ENCODE measurements at places on chromosomes 5 and 9.
A peak's percentile ranks its signal among the peaks of the same experiment; 100 is the strongest.

DNA sequence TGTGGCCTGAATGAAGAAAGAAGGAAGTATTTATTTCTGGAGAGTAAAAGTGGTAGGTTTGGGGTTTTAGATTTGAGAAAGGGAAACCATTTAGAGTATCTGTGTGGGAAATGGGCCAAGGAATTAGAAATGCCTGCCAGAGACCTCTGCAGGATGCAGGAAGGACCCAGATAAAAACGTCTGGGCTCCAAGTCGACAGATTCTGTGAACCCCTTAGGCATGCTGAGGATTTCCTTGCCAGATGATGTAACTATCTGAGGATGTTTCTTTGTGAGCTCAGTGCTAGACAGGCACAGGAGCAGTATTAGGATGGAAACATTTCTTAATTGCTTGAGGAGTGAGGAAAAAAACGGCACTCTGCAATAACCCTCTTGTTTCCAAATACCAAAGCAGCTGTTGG, 251.8 kb upstream of the DMRT1 start:
- no peak for DNase-seq

- no peak for DNase-seq
Observed at GRCh38 chr9:98766586-98766985, 29.8 kb downstream of the ANKS6 start.

DNA sequence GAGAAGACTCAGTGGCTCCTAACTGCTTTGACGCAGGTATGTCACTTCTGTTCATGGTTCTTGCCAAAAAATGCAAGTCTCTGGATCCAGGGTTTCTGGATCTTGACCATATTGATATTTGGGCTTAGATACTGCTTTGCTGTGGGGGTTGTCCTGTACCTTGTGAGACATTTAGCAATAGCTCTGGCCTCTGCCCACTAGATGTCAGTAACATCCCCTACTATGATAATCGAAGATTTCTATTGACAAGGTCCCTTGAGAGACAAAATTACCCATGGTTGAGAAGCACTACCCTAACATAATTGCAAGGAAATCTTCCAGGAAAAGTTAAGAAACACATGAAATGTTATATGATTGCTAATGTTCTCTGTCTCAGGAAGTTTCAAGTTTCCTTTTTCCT, 285.4 kb downstream of the TMEM232 start:
- no peak for DNase-seq

DNA sequence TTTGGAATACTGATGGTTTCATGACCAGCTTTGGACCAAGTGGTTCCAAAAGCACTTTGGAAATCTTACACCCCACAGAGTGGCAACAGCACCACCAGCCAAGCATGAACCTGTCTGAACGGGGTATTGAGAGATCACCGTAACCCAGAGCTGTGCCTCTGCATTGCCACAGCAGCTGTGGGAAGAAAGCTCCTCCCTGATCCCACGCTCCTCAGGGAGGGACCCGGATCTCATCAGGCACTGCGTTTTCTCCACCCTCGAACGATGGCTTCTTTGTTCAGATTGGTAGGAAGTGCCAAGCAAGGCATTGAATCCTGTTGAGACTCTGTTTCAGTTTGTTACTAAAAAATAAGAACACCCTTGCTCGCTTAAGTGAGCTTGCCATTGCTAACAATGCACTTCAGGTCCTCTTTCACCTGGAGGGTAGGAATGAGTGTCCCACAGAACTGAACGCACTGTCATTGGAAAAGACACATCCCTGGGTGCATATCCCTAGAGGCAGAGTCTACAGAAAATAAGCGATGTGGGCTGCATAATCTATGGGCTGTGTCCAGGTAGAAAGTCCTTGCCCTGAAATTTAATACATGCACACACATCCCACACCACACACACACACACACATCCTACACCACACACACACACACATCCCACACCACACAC, 118.0 kb upstream of the ICE1 start:
- DNase-seq = no peak

GRCh38 chr5:90802474-90803317, 244.1 kb downstream of the ADGRV1 start:
- no peak for DNase-seq

- DNase-seq = no peak
Observed at GRCh38 chr9:90419221-90419851, 223.3 kb downstream of the DIRAS2 start.

DNA sequence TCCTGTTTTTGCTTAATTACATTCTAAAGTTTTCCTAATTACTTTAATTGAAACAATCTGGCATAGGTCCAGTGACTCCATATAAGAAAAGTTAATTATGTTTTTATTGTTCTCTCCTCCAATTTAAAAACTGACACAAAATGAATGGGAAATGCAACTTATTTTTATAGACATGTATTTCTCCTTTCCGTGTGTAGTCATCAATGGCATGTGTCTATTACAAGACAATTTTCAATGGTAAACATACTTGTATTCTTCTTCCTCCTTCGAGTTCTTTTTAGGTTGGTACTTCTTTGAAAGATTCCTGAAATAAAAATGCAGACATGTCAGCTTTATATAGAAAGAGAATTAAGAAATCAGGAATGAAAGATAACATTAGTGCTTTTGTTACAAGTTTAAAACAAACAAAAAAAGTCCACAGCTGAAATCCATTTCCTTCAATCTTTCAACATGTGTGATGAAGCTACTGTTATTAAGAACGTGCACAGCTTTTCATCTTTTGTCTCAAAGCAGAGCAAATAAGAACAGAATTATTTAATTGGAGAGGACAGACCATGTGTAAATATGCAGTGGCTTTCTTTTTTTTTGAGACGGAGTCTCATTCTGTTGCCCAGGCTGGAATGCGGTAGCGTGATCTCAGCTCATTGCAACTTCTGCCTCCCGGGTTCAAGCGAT, 63.8 kb downstream of the FNBP1 start:
- no peak for DNase-seq

GRCh38 chr9:27133817-27134216, 24.8 kb downstream of the TEK start:
- DNase-seq = no peak

DNA sequence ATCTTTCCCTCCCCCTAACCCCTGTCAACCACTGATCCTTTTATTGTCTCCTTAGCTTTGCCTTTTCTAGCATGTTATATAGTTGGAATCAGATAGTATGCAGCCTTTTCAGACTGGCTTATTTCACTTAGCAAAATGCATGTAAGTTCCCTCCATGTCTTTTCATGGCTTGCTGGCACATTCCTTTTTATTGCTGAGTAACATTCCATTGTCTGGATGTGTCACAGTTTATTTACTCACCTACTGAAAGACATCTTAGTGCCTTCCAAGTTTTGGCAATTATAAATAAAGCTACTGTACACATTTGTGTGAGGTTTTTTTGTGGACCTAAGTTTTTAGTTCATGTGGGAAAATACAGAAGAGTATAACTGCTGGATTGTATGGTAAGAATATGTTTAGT, 230.1 kb downstream of the PBX3 start:
- DNase-seq = no peak

- no peak for DNase-seq
Observed at GRCh38 chr9:85738509-85738908, 3.2 kb downstream of the AGTPBP1 start.

DNA sequence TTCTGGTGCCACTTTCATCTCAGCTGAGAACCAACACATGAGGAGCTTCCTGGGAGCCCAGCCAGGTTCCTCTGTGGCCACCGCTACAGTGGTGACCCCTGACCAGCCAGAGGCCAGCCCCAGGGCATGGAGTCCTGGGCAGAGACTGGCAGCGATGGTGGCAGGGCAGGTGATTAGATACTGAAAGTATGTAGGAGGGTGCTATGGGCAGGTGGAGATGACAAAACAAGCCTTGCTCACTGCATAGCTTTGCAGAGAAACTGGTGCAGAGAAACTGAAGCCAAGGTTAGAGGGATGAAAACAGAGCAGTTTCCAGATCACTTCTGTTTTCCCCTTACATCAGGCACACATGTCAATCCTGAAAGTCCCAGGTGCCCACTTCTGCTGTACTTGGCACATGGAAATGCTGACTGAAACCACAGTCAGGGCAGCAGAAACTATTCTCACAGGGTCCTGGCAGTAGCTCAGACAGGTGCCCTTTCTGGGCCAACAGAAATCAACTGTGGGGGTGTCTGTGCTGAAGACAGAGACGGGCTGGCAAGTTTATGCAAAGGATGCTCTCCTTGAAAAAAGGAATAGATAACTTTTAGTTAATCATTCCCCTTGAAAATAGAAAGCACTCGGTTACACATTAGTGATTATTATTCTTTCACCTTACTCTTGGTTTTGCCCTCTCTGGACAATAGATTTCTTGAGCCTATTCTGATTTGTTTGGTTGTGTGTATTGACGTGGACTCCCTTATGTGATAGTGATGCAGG, 90.3 kb downstream of the ANKRD55 start:
- DNase-seq = no peak

- no peak for DNase-seq
Observed at GRCh38 chr5:19547640-19548039, 440.4 kb downstream of the CDH18 start.

GRCh38 chr9:121698627-121699570, 47.5 kb downstream of the DAB2IP start:
- peak; percentile 76 for DNase-seq

DNA sequence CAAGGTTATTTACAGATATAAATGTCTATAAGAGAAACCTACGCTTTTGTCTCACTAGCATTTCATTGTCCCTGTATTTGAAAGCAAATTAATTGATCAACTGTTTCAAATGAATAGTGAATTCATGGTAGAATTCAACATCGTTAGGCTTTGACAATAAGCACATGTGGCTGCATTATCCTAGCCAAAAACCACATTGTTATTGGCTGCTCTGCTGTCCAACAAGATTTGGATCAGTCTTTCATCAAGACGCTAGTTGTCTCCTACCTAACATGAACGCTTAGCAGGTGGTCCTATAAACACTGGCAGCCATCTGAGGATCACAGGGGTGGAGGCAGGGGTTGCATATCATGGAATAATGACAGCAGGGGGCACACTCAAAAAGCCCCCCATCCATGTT, 455.0 kb downstream of the CTNND2 start:
- DNase-seq = no peak

DNA sequence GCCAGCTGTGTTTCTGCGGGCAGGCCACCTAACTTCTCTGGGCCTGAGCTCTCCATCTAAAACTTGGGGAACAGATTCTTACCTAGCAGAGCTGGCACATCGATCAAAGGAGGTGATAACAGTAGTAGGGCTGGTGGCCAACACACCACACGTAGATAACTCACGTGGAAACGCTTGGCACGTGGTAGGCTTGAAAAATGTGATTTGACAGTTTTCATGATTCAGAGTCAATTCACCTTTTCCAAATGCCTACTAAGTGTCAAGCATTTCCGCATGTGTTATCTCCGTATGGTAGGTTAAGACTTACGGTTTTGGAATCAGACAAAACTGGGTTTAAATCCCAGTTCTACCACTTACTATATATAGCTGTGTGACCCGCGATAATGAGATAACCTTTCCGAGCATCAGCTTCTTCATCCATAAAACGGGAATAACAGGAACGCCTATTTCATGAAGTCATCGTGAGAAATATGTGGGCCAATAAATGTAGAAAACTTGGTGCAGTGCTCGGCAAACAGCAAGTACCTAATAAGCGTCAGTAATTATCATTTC, 25.5 kb downstream of the NDUFA8 start:
- no peak for DNase-seq

DNA sequence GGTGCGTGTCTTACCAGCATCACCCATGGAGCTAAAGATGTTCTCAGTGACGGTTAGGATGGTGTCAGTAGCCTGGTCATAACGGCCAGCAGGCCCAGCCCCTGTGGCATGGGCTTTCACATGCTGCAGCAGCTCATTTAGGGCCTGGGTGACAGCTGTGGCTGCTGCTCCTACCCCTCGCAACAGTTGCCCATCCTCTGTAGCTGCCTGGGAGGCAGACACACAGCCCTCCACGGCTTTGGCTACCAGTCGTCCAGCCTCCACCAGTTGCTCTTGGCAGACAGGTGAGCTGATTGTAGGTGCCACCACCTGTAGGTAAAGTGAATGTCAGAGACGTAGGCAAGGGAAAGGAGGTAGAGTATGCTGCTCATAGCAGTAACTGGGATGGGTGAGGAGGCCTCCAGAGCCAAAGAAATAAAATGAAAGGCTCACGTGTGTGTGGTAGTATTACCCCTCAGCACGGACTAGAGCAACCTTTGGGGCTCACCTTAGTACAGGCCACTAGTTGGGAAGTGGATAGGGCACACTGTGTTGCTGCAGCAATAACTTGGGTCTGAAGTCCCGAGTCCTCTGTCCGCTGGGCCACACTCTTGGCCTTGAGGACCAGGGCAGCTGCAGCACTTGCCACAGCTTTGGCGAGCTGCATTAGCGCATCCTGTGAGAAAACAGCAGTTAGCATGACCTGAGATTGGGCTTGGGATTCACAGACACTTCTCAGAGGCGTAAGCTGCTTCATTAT, 14.7 kb downstream of the TLN1 start:
- DNase-seq = no peak

DNA sequence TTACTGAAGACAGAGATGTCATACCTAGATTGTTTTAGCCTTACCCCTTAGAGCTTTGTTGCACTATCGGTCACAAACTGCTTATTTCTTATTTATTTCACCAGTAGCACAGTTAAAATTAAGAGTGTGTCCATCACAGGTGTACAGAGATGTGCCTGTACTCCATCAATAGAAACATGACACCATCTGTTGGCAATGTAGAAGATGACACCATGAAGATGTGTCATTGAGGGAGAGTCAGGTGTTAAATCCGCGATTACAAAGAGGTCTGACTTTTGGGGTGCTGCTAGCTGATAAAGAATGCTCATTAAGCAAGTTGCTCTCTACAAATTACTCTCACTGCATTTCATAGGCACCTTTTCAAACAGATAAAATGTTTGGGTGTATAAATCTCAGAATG, 164.4 kb downstream of the SMARCA2 start:
- no peak for DNase-seq

DNA sequence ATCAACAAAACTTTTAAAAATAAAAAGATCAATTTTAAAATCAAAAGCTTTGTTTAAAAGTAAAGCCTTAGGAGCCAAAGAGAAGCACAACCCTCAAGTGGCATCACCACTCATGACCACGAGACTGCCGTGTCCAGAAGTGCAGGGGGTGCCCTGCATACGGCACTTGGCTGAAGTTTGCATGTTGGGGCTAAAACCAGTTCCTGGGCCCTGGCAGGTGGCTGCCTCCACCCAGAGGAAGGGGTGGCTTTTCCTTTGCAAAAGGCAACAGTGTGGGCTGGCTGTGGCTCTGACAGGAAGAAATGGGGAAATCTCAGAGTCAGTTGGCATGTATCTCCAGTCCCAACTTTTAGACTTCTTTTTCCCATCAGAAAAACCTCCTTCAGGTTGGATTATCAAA, 15.3 kb downstream of the TRMO start:
- no peak for DNase-seq

- no peak for DNase-seq
Observed at GRCh38 chr9:34802916-34803315, 93.0 kb upstream of the CCL21 start.

DNA sequence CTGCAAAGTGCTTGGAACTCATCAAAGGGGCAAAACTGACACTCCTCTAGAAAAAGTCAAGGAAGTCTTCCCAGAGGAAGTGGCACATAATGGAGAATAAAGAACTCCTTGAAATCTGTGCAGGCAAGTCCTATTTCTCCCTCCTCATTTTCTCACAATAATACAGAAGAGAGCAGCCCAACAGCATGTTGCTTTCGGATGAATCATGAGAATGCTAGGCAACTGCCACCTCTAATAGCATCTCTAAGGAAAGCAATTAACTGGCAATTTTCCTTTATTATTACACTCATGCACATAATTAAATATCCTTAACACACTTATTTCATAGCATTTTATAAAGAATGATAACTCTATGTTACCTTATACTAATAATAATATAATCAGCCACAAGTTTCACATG, 122.2 kb upstream of the PTGER4 start:
- DNase-seq = no peak

GRCh38 chr9:82196622-82197441, 208.3 kb downstream of the SPATA31D1 start:
- DNase-seq = no peak

Measured in mesothelial cell of epicardium (in vitro differentiated cells).